ENCODE measurements at places on chromosomes 6 and 20. TPM values are rescaled to one million over a fixed set of nuclear protein-coding genes. Genes with fewer than 3 reads are reported as not detected.

OR2J3 gene
- not detected for total RNA-seq

STMND1 gene
- not detected for total RNA-seq

TCP11 gene
- not detected for total RNA-seq

MLN gene
- not detected for total RNA-seq

CEP43 gene
- total RNA-seq, result 13.8 TPM

CYB5R4 gene
- 7.0 TPM for total RNA-seq

RSPH4A gene
- 0.31 TPM for total RNA-seq

LY86 gene
- not detected for total RNA-seq

ALDH8A1 gene
- total RNA-seq, result 0.69 TPM

EPHA7 gene
- total RNA-seq, result not detected

SIRPD gene
- total RNA-seq, result not detected

CPXM1 gene
- total RNA-seq, result not detected

MAPK14 gene
- total RNA-seq, result 65.1 TPM

PI3 gene
- 0.69 TPM for total RNA-seq

PROKR2 gene
- not detected for total RNA-seq

All from melanocyte of skin (primary cell).